ENCODE measurements at places on chromosomes 2 and 18. TPM values are rescaled to one million over a fixed set of nuclear protein-coding genes. Genes with fewer than 3 reads are reported as not detected.

The HRH4 gene
- 0.74 TPM for total RNA-seq

The CRYGA gene
- not detected for total RNA-seq

The SETBP1 gene
- 0.51 TPM for total RNA-seq

The POMC gene
- total RNA-seq, result 7.7 TPM

The KCNG2 gene
- not detected for total RNA-seq

The PIEZO2 gene
- not detected for total RNA-seq

The MIB1 gene
- total RNA-seq, result 35.2 TPM

DNA sequence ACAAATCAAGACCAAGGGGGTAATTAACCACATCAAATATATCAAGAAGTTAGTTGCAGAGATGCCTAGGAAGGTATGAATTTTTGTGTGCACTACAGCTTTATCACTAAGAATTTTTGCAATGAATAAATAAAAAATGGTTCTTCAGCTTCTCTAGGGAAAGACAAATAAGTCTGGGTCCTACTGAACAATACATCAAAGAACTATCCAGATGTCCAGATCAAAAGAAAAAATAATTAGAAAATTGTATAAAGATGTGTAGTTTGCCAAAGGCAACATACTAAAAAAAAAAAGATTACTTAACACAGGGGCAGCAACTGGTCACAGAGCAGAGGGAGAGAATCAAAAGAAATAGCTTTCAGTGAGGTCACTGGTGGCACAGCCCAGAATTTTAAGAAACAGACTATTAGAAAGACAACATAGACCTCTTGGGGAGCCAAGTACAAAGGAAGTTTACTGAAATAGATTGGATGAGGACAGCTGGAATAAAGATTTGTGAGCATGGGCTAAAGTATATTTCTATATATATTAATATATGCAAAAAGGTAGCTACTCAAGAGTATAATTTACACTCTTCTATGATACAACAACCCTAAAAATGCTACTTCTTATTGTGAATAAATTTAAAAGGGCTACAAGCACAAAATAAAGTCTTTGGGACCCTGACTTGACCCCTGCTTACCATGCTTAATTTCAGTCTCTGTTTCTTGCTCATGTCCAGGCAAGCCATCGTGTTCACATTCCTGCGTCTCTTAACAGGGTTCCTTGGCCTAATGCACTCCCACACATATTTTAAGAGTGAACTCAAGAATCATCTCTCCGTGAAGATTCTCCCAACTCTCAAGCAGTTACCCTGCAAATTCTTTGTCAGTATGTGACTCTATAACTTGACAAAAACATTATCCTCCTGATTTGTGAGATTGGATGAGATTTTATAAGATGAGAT, 99.0 kb upstream of the GRB14 start:
- no peak for DNase-seq

DNA sequence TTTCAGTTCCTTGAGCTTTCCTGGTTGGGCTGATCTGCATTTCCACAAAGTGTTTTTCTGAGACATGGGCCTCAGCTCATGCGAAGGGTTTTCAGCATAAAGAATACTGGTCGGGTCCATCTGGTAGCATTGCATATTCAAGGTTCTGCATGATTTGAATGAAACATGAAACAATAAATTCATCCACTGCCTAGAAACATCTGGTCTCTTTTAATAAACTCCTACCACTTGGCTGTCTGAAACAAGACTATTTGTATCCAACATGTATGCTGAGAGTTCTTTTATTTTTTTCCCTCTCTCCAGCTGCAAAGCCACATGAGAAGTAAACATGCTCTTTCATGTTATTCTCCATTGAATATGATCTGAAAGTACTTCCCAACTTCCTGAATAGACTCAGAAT, 314.9 kb upstream of the SOX11 start:
- DNase-seq, result no peak

- DNase-seq, result no peak
These were observed 78.1 kb downstream of the IRS1 start for GRCh38 chr2:226721541-226721940.

GRCh38 chr2:135494917-135495316, 36.1 kb downstream of the ZRANB3 start:
- DNase-seq, result no peak

GRCh38 chr2:43343573-43344304, 117.3 kb upstream of the ZFP36L2 start:
- no peak for DNase-seq

GRCh38 chr2:198873503-198874471, 584.0 kb downstream of the SATB2 start:
- no peak for DNase-seq

GRCh38 chr2:216354306-216354705, 18.0 kb downstream of the MARCHF4 start:
- no peak for DNase-seq

DNA sequence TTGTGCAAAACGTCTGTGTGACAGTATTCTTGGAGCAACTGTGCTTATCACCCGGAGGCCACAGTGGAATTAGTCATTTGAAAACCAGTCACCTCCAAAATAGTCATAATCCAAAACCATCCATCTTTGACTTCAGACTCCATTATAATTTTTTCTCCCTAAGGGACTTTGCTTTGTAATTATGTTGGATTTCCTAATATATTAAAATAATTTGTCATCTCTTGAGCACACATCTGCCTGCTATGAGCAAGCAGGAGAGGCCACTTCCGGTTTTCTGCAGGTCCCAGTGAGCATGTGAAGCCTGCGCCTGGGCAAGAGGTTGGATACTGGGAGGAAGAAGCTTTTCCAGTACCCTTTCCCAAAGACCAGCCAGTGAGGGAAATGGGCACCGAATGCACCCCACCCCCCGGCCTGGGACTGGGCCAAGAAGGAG, 57.7 kb downstream of the ODC1 start:
- DNase-seq, result no peak

- no peak for DNase-seq
These were observed 132.7 kb downstream of the TSN start for GRCh38 chr2:121888189-121888557.

GRCh38 chr2:16247326-16248122, 307.2 kb downstream of the MYCN start:
- DNase-seq, result no peak

GRCh38 chr18:34928754-34929335, 112.4 kb upstream of the MAPRE2 start:
- DNase-seq, result no peak

DNA sequence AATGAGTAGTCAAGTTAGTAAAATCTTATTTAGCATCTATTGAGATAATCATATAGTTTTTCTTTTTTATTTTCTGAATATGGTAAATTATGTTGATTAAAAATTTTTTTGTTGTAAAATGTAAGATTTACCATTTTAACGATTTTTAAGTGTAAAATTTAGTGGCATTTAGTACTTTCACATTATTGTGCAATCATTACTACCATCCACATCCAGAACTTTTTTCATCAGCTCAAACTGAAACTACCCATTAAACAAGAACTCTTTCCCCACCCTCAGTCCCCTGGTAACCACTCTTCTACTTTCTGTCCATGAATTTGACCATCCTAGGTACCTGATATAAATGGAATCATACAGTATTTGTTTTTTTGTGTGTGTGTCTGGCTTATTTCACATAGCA, 11.1 kb downstream of the RAB3GAP1 start:
- DNase-seq, result no peak

DNA sequence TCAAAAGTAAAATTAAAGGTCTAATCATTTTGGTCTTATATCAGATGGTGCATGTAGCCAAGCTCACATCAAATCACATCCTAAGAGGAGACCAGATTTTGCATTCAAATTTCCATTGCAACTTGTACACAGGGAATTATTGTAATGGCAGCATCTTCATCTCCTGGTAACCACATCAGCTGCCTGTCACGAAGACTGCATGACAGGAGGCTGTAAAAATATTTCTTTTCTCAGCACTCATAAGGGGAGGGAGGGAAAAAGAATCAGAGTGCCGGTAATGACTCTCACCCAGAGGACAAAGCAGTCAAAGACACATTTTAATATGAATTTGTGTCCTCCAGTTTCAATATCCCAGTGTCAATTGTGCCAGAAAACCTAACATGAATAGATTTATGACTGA, 216.7 kb downstream of the TMEM163 start:
- DNase-seq, result no peak

- no peak for DNase-seq
These were observed 456.7 kb downstream of the SOX11 start for GRCh38 chr2:6148882-6149281.

DNA sequence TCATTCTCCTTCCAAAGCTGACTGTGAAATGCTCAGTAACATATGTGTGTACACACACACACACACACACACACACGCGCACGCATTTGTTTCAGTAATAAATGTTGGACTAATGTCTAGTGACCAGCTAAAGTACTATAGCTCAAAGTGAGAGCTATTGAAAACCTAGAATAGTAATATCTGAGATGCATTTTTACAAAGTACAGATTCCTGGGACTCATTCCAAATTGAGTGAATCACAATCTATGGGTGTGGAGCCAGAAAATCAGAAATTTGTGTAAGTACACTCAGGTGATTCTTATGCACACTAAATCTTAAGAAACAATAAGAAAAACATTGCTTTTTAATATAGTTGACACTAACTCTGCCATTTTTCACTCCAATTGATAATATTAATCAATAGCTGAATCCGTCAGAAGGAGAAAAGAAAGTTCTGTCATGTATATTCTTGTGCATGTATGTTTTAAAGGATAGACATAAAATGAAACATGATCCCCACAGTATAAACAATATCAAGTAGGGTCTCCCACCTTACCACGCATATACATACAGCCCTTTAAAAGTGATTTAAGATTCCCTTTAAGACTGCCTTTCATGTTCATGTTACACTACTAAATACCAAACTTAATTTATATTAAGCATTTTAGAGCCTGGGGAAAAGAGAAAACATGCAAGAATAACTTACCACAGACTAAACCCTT, 123.5 kb downstream of the ATAD2B start:
- DNase-seq, result no peak

DNA sequence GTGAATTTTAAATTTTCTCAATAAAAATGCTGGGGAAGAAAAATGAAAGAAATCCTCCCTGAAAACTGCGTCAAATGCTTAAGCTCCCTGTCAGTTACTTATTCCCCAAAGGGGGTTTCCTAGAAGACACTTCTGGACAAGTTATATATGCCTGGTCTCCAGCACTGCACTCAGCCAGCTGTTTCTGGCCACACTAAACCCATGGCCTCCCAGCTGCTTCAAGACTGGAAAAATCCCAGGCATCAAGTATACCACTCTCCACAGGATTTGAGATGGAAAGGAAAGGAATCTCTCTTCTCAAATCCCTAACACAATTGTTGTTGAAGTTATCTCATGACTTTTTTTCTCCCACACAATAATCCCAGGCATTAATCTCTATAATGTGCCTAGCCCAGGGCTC, 245.7 kb downstream of the NBAS start:
- no peak for DNase-seq

DNA sequence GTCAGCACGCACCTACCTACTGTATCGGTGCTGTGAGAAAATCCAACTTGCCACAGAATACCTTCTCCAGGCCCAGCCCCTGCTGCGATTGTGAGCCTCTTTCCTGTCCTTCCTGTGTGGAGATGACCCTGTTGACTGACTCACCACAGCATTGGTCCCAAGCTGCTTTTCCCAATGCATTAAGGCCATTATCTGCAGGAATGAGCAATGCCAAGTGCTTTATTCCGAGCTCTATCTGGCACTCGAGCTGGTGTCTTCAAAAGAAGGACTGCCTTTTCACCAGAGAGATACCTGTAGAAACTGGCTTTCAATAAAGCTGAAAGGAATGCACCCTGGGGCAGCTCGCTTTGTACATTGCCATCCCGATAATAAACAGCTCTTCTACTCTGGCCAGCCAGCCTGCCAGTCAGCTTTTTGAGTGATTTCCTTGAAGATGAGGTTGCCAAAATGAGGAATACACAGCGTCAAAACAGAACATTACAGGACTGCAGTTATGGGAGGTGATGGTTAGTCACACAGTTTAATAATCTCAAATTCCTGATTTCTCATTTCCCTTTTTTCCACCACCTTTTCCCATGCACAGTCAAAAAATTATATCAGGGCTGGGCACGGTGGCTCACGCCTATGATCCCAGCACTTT, 8.3 kb upstream of the RNF103 start:
- DNase-seq, result no peak

DNA sequence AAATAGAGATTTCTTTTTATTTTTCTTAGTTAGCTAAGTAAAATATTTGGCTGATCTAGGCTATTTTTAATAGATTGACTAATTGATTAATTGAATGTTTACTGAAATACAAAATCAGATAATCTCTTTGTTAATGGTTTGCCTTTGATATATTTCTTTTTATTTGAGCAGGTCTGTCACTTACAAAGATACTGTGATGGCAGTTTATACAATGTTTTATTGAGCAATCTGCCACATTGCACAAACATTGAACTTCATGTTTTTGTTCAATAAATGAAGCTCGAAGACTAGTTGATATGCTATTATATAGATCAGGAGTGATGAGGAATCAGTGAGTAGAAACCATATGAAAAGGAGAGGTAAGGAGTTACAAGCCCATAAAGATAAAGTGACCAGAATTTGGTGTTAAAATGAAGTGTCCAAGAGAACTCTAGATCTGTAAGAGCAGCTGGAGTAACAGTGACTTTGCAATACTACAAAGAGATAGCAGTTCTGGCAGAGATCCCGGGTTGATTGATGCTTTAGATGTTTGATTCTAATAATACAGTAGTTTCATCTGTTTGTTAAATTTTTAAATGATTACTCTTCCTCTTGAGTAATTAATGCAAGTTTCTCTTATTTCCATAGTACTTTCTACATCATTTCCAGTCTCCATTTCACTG, 574.2 kb downstream of the CCDC85A start:
- no peak for DNase-seq

DNA sequence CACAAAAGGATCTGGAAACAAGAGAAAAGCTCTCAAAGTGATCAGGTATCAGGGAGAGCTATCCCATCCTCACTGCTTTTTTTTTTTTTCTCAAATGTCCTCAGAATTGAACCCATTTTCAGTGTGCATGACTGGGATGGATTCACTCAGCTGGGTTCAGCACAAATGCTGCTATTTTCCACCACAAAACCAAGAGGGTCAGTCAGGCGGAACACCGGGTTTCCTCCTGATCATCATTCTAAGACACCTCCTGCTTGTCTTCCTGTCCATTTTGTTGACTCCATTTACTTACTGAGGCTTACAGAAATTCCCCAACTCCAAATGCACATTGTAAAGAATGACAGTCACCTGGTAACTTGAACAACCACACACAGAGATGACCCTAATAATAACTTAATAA, 39.9 kb downstream of the CYRIA start:
- no peak for DNase-seq

GRCh38 chr18:10239103-10239502, 215.3 kb upstream of the APCDD1 start:
- no peak for DNase-seq

DNA sequence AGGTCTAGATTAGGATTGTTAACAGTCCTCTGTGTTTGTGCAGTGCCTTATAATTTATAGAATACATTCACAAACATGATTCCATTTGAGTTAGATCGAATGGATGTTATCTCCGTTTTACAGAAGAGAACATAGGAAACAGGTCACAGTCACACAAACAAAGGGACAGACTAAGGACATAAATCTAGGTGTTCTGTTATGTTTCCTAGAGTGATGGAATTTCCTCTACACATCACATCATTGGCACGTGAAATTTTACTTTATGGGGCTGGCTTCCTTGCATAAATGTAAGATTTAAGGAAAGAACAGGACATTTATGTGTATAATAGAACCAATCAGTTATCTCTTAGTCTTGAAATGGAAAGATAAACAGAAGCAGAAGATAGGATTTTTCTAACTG, 6.4 kb downstream of the TRIM54 start:
- no peak for DNase-seq

Data from naive thymus-derived CD4-positive, alpha-beta T cell (primary cell).